OCI-M1 (cell line): ENCODE measurements at places on chromosomes 6 and 20.
A peak's percentile ranks its signal among the peaks of the same experiment; 100 is the strongest.

- DNase-seq, result no peak
Observed at GRCh38 chr6:15751721-15752350, 89.0 kb upstream of the DTNBP1 start.

DNA sequence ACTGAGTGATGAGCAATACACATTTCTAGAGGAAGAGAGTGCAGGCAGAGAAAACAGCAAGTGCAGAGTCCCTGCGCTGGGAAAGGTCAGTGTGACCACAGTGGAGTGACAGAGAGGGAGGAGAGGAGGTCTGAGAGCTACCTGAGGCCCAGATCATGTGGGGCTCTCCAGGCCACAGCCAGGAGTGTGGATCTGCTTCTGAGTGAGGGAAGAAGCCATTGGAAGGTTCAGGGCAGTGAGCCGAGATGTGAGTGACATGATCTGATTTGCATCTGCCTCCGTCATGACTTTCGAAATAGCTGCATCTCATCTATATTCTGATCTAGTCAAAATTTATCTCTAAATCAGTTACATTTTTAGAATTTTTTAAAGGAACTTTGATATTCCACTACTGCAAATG, 367.1 kb downstream of the PREX1 start:
- DNase-seq, result no peak

GRCh38 chr6:165749163-165749562, 86.1 kb upstream of the PDE10A start:
- no peak for DNase-seq

GRCh38 chr6:76275746-76276145, 203.3 kb upstream of the IMPG1 start:
- DNase-seq, result peak; percentile 49

GRCh38 chr6:17866876-17867444, 120.5 kb downstream of the KIF13A start:
- peak; percentile 40 for DNase-seq

- peak; percentile 11 for DNase-seq
Observed at GRCh38 chr20:12053353-12053752, 135.7 kb downstream of the BTBD3 start.

GRCh38 chr6:127717384-127717783, 140.4 kb downstream of the C6orf58 start:
- no peak for DNase-seq

GRCh38 chr6:142868917-142869316, 76.1 kb downstream of the HIVEP2 start:
- DNase-seq, result no peak

- peak; percentile 96 for DNase-seq
Observed at GRCh38 chr6:26311385-26312095, 53.5 kb upstream of the BTN3A2 start.

DNA sequence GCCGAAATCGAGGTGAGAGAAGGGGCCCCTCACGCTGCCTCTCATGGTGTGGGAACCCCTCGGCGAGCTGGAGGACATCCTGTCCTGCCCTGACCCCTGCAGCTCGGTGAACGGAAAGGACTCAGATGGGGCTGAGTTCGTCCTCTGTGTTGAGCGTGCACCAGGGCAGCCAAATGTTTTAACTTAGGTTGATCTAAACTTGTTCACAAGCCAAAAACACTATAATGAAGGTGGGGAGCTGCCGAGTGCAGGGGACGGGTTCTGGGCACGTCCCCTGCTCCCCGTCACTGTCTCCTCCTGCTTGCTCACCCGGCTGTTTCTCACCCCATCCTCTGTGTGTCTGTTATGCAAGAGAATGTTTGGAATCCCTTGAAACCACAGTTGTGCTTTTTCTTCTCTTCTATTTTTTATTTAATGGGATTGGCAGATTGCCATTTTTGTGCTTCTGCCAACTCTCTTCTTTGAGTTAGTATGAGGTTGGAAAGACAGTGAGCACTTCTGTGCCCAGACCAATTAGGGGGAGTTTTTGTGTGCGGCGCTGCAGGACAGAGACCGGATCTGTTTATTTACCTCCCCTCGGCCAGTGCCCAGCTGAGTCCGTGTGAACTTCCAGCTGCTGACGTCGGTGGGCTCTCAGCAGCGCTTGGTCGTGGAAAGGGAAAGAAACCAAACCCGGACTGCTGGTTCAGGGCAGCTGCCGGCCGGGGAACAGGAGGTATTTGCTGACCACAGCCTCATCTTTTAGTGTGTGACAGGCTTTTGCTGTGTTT, 158.1 kb downstream of the DTNBP1 start:
- no peak for DNase-seq

GRCh38 chr6:107714104-107714503, 110.0 kb downstream of the SCML4 start:
- DNase-seq, result no peak

GRCh38 chr20:4008877-4009276, 6.5 kb downstream of the RNF24 start:
- no peak for DNase-seq

DNA sequence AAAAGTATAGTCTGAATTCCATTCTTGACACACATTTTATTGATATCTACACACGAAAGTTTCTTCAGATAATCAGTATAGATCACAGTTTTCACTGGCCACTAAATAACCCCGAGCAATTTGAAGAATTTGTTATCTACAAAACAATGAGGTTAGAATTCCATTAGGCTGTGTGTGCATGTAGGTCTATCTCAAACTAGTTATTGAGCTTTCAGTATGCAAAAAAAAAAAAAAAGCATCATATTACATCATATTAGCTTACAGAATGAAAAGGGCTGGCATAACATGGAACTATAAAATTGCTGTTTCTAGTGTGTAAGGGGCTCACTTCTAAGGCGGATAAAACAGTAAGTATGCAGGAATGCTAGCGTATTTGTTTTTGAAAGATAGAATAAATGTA, 59.5 kb upstream of the ADGRG6 start:
- DNase-seq, result no peak

DNA sequence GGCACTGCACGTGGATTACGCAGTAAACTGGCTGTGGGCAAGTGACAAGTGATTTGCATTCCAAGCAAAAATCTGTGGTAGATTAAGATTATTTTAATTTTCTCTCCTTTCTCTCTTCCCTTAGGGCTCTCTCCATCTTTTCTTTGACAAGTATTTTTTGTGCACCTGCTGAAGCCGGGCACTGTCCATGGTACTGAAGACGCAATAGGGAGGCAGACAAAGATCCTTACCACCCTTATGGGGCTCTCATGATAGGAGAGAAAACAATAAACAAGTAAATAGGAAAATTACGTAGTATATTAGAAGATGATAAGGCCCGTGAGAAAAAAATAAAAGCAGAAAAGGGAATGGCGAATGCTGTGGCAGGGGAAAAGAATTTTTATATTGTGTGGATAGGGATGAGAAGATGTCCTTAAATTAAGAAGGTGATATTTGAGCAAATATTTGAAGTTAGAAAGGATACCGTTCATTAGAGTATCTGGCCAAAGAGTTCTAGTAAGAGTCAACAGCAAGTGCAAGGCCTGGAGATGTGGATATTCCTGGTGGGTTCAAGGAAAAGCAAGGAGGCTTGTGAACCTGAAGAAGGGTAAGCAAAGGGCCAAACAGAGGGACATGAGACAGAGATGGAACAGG, 146.0 kb downstream of the LAMP5 start:
- peak; percentile 30 for DNase-seq

- no peak for DNase-seq
Observed at GRCh38 chr6:142824426-142824825, 120.5 kb downstream of the HIVEP2 start.

- peak; percentile 36 for DNase-seq
Observed at GRCh38 chr6:24861934-24862333, 63.2 kb upstream of the ARMH2 start.

DNA sequence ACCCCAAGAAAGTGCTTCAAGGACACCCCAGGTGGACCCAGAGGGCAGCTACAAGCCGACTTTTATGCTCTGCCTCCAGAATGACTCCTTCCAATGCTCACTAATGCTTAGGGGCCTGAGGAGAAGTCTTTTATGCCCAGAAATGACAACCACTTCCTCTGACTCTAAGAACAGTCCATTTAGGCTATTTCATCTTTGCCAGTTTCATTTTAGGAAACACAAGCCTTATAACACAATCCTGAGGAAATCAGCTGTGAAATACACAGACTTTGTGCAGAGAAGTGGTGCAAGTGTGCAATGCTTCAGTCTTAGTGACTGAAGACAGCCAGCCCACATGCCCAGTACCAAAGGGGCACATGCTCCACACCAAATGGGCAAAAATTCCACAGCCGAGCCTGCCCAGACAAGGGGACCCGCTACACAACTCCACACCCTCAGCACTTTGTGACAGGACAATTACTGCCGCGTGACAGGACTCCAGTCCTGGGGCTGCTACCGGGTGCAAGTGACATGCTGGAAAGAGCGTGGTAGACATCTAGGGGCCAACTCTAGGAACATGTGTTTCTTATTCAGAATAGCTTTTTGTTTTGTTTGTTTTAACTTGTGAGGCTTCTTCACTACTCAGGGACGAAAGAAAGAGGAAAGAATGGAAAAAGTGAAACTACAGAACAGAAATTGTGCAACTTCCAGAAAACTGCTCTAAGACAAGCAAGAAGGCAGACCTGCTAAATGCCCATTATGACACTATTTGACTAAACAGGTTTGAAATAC, 28.2 kb upstream of the PLAGL1 start:
- DNase-seq, result peak; percentile 54

- DNase-seq, result no peak
Observed at GRCh38 chr20:37475252-37475651, 45.8 kb upstream of the NNAT start.

DNA sequence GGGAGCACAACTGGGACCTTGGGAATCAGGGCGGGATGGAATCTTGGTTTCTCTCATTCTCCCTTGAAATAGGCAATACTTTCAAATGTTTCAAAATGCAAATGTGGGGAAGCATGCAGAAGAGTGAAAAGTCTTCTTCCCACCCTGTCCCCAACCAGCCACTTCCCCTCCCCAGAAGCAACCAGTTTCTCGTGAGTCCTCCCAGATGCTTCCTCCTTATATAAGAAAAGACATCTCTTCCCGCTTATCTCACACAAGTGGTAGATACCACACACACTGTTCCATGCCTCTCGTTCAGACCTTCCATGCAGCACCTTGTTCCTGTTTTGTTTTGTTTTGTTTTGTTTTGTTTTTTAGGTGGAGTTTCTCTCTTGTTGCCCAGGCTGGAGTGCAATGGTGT, 25.1 kb downstream of the HCK start:
- DNase-seq, result peak; percentile 46

DNA sequence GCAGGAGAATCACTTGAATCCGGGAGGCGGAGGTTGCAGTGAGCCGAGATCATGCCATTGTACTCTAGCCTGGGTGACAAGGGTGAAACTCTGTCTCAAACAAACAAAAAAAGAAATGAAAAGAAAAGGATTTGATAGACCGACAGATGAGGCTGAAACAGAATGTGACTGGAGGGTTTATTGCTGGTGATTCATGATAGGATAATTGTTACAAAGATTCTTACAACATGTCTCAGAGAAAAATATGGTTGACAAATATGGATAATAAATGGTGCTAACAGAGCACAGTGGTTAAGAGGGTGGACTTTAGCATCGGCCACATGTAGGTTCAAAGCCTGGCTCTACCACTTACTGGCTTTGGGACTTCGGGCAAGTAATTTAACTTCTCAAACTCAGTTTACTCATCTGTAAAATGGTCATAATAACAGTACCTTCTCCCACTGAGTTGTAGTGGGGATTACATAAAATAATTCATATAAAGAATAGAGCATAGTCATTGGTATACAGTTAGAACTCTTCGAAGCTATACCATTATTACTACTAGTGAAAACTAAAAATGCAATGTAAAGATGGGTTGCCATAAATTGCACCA, 131.9 kb downstream of the MAP3K7 start:
- no peak for DNase-seq

DNA sequence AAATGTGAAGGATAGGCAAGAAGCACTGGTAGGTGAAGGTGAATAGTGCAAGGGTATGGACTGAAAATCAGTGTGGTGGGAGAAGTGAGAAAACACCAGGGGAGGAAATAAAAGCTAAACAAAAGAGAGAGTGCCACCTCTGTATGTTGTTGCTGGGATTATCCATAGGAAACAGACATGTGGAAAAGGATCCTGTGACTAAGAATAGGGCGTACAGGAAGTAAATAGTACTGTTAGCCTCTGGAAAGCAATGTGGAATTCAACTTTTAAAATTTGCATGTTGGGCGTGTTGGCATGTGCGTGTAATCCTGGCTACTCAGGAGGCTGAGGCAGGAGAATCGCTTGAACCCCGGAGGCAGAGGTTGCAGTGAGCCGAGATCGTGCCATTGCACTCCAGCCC, 661.7 kb downstream of the KIF16B start:
- no peak for DNase-seq

GRCh38 chr6:138815797-138816528, 20.1 kb downstream of the ECT2L start:
- peak; percentile 77 for DNase-seq
